ENCODE measurements at places on chromosomes 1 and 21.
A peak's percentile ranks its signal among the peaks of the same experiment; 100 is the strongest.

DNA sequence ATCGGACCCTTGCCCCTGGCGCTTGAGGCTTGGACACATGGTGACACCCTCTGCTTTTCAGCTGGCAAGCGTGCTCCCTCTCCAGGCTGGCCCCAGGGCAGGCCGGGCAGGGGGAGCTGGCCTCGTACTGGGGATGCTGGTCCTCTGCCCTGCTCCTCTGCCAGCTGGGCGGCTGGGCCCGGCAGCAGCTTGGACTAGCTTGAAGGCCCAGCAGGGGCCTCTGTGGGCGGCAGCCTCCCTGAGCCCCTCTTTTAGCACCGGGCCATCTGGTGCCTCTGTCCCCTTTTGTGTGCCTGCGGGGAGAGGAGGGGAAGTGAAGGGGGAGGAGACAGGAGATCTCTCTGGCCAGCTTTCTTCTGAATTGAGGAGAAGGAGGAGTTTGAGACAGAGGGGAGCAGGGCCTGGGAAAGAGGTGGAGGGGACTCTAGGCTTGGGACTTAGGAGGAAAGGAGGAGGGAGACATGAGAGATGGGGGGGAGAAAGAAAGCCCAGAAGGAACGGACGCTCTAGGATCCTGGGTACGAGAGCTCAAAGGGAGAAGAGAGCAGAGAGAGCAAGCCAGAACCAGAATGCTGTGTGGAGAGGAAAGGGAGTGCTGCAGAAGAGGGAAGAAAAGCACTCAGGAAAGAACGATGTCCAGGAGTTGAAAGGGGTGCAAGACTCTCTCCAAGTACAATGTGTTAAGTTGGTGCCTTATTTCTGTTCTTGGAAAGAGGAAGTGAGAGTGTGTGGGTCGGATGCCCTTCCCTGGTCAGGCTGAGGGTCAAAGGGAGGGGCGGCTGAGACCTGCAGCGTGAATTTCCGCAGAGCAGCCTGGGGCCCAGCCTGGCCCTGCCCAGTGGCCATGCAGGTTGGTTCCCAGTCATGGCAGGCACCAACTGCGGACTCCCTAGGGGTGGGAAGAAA is 40.3 kb downstream of the IER5 start:
- no peak for DNase-seq

DNA sequence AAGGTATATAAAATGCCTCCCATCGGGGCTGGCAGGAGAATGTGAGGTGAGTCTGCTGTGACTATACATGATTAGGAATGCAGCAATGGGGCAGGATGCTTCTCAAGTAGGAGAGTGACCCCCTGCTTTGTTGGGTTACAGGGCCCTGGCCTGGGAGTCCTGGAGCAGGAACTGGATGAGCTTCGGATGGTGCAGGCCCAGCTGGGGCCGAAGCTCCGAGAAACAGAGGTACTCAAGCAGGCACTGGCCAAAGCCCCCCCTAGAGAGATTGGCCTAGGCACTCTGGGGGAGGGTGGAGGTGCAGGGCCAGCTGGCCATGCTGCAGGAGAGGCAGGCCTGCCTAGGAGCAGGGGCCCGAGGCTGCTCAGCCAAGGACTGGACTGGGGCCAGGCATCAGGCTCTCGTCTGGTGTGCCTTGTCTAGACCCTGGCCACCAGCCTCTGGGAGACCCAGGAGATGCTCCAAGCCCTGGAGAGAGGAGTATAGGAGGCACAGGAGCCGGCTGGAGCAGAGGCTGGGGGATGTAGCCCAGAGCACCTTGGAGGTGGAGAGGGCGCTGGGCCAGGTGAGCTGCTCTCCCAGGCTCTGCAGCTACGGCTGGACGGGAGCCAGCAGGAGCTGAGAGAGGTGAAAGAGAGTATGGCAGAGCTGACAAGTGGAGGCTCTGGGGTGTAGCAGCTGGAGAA is 32.8 kb upstream of the PKP1 start:
- DNase-seq: peak; percentile 79

DNA sequence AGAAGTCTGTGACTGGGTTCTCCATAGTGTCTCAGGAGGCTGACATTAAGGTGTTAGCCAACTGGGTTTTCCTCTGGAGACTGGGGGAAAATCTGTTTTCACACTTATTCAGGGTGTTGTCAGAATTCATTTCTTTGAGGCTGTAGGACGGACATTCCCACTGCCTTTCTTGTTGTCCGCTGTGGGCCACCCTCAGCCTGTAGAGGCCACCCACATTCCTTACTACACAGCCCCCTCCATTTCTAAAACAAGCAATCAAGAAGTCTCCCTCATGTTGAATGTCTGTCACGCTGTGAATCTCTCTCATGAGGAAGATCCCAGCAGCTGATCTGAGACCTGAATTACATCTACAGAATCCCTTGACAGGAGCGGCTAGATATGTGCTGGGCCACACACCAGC is 295.5 kb upstream of the RUNX1 start:
- peak; percentile 67 for DNase-seq

DNA sequence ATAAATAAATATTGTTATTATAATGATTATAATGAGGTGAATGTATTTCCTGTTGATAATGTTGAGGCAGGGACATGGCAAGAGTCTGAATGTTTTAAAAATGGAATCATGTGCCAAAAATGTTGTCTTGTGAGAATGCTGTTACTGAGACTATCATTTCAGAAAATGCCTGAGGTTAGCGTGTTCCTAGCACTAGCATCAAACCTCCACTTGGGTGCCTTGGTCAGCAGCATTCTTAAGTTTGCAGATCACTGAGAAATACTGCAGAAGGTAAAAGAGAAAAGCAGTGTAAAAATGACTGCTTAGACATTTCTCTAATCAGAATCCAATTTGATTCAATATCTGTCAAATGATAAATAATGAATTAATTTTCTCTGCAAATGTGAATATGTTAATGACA is 50.8 kb downstream of the OLFM3 start:
- no peak for DNase-seq

DNA sequence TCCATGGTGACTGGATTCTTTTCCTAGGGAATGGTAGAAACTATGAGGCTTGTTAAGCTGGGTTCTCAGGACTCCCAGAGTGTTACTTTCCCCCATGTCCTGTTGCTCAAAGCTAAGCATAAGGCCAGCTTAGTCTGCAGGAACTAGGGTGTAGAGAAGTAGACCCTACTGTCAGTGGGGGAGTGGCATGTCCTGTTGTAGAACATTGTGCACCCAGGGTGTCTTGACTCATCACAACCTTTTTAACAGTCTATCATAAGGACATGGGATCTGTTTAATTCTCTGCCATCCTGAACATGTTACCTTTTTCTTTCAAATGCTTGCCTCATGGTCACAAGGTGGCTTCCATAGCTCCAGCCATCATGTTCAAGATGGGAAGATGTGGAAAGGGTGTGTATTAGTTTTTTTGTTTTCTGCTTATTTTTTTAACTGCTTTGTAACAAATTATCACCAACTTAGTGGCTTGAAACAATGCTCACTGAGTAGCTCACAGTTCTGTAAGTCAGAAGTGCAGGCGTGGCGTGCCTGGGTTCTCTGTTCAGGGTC is 17.4 kb downstream of the OBSCN start:
- no peak for DNase-seq

DNA sequence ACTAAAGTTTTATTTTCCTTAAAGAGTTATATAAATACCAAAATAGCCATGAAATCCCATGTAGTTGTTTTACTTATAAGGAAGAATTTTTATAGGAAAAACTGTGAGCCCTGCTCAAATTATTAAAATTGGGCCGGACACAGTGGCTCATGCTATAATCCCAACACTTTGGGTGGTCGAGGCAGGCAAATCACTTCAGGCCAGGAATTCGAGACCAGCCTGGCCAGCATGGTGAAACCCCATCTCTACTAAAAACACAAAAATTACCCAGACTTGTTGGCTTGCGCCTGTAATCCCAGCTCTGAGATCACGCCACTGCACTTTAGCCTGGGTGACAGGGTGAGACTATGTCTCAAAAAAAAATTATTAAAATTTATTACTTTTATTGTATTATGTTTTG is 149.3 kb downstream of the MRPL39 start:
- DNase-seq: no peak

- DNase-seq: no peak
Observed at GRCh38 chr1:71986160-71986559, 296.2 kb downstream of the NEGR1 start.

GRCh38 chr1:36086529-36087232 is 2.0 kb upstream of the ADPRS start:
- DNase-seq: no peak

DNA sequence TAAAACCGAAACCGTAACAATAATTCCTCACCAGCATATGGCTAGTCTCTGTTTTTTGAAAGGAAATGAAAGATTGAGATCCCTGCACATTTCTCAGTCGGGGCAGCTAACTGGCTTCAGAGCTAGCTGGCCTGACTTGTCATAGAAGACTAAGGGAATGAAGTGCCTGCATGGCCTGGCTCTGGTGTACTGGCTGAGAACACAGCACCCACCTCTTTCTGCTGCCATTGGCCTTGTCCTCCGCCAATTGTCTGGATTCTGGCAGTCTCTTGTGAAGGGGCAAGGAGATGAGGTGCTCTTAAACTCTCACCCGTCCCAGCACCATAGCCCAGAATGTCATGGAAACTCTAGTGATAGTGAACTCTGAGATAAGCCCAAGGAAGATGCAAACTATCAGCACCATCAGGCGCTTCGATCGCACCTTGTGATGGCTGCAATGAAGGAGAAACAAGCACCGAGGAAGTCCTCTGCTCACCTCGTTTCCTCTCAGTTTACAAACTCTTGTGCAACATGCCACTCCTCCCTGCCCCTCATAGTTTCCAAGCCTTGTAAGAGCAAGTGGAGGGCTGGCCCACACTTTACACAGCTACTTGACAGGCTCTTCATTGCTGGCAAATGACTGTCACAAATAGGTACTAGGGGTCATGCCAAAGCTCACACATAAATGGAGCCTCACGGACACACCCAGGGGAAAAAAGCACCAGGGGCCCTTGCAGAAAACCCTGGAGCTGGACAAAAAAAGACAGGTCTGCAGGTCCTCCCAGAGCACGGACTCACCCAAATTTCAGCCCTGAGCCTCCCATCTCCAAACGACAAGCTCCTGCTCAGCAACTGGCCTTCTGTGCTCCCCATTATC is 16.4 kb downstream of the INPP5B start:
- no peak for DNase-seq

DNA sequence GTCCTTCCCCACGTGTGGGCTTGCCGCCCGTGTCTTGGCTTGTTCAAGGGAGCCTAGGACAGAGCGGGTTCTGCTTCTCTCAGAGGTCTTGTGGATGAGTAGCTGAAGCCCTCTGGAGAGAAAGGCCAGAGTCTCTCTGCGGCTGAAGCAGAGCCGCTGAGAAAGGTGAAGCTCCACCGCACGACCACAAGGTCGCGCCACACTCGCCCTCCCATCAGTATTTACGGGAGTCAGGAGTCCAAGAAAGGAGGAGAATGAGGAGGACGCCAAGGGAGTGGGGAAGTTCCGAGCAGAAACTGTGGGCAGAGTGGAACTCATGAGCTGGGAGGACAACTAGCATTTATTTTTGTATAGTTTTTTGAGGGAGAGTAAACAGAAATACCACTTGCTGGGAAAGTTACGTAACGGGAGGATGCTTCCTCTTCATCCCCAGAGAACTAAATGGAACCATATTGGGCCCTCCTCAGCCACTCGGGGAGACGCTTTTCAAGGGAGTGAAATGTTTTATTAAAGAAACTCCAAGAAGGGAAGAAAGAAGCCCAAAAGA is 51.6 kb upstream of the HAO2 start:
- DNase-seq: no peak

GRCh38 chr1:175804561-175804960 is 61.2 kb upstream of the TNR start:
- no peak for DNase-seq

- no peak for DNase-seq
Observed at GRCh38 chr1:61400997-61401396, 318.6 kb downstream of the NFIA start.

- DNase-seq: no peak
Observed at GRCh38 chr1:212797681-212798080, 6.0 kb downstream of the TATDN3 start.

DNA sequence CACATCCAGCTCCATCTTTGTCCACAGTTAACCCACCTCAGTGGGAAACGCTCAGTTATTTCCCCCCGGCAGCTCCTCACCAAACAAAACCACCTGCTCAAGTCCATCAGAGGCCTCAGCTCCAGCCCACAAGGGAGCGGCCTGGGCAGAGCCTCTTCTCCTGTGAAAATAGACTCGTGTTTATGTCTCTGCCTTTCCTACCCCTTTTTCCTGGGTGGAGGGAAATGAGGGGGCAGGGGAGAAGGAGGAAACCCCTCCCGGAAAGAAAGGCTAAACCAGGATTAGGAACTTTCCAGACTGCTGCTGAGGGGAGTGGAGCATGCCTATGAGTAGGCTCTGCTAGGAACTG is 81.6 kb downstream of the PAX7 start:
- no peak for DNase-seq

DNA sequence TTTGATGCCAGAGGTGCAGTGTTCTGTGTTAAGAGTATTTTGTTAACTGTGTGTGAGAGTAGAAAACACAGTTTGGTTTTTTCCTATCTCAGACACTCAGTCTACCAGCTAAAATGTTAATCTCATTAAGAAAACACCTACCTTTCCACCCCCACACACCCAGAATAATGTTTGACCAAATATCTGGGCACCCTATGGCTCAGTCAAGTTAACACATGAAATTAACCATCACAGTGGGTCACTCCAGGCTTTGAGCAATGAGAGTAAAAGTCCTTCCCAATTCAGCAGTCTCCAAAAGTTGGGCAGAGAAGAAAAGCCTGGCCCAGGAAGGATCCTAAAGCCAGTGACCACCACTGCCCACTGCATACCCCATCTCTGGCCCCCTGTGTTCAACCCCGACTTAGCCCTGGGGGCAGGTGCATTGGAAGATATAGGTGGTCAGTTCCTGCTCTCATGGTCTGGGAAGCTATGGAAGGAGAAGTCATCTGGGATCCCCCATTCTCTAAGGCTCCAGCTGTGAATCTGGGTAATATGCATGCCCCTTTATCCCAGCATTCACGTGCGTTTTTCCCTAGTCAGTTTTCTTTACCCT is 50.2 kb upstream of the CSF3R start:
- DNase-seq: no peak

DNA sequence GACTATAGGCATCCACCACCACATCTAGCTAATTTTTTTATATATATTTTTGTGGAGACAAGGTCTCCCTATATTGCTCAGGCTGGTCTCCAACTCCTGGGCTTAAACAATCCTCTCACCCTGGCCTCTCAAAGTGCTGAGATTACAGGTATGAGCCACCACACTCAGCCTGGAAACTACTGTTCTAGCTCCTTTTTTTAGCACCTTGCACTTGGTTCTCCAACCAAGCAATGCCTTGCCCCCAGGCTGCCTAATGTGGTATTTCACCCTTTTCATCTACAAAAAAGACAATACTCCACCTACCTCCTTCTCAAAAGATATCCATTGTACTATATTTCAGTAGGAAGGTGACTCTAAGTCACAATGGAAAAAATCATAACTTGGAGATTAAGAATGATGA is 6.7 kb downstream of the ARNT start:
- no peak for DNase-seq

DNA sequence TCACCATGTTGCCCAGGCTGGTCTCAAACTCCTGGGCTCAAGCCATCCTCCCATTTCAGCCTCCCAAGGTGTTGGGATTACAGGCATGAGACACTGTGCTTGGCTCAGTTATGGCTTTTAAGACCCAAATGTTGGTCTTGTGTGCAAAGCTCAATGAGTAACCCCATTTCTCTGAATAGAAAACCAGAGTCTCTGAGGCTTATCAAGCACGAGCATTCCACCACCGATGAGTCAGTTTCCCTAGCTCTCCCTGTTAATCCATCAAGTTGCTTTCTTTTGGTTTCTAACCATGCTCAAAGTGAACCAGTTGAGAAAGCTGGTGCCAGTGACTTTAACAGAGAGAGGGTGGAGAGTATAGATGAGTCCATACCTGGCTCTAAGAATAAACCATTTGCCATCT is 350.9 kb upstream of the ADGRL2 start:
- DNase-seq: no peak

Data from vagina (tissue), 2 donors.